ENCODE measurements at places on chromosomes 4 and X.

DNA sequence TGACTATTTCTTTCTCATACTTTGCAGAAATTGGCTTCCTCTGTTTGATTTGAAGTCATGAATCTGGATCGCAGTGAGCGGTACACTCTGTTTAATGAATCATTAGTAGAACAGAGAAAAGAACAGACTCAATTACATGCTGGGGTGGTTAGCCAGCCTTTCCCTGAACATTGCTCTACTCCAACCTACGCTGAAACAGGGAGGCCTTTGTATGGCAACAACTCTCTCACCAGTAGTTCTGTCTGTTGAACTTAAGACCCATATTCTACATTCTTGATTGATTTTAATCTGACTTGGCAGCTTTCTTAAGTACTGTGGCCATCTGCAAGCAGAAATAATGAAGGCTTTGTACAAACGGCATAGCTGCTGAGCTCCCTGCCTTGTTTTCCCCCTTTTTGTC lies 19.0 kb upstream of the AP1S2 start:
- DNase-seq = no peak

- DNase-seq = no peak
Measured at GRCh38 chr4:87523307-87523706, 5.9 kb downstream of the SPARCL1 start.

GRCh38 chrX:13502590-13502989 lies 66.8 kb upstream of the EGFL6 start:
- no peak for DNase-seq

DNA sequence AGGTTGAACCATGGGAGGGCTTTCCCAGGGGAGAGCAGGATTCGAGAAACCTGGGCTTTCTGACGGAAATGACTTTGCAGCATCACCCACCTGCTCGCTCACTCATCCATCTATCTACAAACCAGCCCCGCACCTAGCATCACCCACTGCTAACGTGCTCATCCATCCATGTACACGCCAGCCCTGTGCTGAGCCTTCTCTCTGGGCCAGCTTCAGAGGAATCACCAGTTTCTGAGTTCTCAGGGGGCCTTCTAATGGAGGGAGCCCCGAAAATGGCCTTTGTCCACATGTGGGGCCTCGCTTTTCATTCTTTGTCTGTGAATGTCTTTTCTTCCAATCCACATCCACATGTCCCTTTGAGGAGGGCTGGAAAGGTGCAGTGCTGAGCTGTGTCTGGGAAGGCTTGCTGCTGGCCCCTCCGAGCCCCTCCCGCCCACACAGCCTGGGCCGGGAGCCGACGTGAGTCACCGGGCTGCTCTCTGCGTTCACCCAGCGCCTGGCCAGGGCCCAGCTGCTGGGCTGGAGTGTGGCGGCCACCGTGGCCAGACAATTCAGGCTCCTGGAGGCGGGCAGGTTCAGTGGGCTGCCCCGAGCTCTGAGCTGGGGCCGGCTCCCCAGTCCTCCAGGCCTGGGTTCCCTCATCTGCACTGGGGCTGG lies 14.7 kb downstream of the SORCS2 start:
- DNase-seq = no peak

GRCh38 chrX:136816975-136817374 lies 36.2 kb upstream of the ARHGEF6 start:
- DNase-seq = no peak
